ENCODE measurements at places on chromosomes 2 and 18.

DNA sequence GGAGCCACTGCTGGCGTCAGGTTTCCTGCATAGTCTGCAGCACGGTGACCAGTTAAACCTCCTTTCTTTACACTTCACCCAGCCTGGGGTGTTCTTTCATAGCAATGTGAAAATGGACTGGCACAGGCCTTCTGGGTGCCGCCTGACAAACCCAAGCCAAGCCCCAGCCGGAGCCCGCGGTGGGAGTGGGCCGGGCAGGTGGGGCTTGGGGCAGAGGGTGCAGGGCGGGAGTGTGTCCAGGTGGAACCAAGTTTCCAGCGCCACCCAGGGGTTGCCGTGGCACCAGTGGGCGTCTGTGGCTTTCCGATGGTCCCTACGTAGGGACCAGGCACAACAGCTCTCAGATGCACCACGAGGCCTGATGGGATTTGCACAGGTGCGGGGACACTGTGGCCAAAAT is 75.8 kb downstream of the RTP5 start:
- no peak for DNase-seq

DNA sequence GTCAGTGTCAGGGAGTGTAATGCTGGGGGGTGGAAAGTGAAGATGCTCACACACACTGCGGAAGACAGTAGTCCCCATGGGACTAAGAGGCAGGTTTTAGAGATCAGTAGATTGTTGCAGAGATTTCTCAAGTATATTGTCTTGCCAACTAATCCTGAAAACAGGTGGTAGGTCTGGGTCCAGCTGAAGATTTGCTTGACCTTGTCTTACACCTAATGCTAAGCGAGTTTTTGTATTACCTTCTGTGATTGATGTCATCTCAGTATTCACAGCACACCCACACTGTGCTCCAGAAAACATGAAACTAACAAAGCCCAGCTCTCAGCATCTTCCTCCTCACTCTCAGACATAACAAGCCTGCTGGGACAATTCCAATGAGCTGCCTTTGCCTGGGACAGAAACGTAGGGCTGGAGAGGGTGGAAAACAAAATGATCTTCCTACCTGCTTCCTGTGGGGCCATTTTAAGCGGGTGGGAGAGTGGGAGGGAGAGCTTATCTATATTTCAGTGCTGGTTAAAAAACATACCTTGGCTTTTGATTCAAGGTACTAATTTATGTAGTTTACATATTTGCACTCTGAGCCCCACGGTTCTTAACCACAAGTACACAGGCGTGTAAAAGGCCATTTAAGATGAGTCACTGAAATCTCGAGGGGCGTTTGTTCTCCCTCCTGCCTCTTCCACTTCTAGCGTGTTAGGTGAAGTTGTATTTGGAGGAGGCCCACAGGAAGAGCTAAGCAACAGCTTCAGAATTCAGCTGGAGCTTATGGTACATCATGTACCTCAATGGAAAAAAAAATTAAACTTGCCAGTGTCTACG is 23.1 kb upstream of the RBMS1 start:
- no peak for DNase-seq

GRCh38 chr18:29928081-29928480 is 1114.5 kb downstream of the DSC3 start:
- DNase-seq, result no peak

DNA sequence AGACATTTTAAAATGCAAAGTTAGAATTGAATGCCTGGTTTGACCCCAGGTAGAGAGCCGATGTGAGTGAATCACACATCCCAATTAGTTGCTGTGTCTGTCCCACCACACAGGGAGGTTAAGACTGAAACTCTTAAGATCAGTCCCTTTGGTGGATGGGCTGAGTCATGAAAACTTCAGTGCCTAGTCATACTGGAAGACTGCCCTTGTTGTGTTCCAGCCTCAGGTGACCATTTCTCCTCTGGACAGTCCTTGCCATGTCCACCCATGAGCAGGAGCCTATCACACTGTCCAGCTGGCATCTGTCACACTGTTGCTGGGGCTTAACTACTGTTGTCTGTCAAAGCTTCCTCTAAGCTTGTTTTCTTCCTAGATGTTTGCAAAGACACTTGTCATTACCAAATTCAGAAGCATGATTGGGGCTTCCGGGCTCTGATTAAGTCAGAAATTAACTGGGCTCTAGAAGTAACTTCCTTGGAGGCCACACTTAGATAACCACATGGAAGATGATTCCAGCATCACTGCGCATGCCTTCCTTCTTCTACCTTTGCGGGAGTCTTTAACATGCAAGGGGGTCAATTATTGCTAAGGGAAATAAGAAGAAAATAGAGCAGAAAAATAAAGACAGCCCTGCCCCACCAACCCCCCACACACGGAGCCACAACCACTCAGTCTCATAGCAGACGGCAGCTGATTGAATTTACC is 21.3 kb downstream of the CYRIA start:
- no peak for DNase-seq

GRCh38 chr2:32824070-32824809 is 122.5 kb upstream of the LTBP1 start:
- DNase-seq, result no peak

GRCh38 chr18:2998644-2999043 is 14.3 kb downstream of the LPIN2 start:
- DNase-seq, result no peak

DNA sequence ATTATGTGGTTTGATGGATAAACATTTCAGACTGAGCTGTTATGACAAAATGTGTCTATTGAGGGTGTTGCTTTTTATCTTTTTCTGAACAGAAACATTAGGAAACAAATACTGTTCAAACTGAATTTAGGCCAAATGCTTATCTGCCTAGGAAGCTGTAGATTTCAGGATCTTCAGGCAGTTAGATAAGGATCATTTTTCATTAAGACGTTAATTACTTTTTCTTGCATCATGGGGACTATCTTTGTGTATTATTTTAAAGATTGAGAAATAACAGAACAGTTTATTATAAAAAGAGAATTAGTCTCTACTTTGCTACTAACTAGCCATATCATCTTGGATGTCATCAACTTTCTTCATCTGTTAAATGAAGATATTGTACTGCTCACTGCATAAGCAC is 107.5 kb downstream of the TTC27 start:
- no peak for DNase-seq

DNA sequence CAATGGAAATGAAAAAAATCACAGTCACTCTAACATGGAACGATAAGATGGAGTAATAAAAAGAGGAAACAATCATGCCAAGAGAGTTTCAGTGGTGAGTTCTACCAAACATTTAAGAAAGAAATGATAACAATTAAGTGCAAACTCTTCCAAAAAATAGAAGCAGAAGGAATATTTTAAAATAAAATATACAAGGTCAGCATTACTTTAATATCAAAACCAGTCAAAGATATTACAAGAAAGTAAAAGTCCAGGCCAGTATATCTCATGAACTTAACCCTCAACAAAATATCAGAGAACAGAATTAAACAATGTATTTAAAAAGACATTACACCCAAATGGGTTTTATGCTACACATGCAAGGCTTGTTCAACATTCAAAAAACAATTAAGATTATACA is 829.4 kb downstream of the TRIB2 start:
- no peak for DNase-seq

- no peak for DNase-seq
These were observed 2.6 kb downstream of the USP14 start for GRCh38 chr18:160831-161570.

- no peak for DNase-seq
These were observed 295.4 kb downstream of the CYP26B1 start for GRCh38 chr2:71852141-71852711.

DNA sequence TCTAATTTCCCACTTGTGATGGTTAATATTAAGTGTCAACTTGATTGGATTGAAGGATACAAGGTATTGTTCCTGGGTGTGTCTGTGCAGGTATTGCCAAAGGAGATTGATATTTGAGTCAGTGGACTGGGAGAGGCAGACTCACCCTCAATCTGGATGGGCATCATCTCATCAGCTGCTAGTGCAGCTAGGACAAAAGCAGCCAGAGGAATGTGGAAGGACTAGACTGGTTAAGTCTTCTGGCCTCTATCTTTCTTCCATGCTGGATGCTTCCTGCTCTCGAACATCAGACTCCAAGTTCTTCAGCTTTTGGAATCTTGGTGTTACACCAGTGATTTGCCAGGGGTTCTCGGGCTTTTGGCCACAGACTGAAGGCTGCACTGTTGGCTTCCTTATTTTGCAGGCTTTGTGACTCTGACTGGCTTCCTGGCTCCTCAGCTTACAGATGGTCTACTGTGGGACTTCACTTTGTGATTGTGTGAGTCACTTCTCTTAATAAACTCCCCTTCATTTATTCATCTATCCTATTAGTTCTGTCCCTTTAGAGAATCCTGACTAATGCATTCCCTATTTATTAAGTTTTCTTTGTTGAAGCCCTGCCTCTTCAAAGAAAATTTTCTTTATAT is 1087.5 kb upstream of the NXPH2 start:
- DNase-seq, result no peak

DNA sequence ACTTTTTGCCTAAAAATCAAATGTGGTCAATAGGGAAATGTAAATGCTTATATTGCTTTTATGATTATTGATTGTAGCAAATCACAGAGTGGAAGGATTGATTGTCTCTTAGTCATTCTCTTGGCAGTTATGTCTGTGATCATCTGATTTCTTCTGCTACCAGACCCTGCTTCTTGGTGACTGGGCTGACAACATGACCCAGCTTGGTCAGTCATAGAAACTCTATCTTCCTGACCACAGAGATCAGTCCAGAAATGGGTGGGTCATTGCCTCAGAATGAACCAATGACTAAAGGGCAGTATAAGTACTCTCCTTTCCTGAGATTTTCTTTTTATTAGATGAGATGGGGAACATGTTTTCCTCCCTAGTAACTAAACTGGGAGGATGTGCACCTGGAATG is 87.6 kb downstream of the MAIP1 start:
- DNase-seq, result no peak

- no peak for DNase-seq
These were observed 76.9 kb downstream of the MC4R start for GRCh38 chr18:60295674-60296073.

DNA sequence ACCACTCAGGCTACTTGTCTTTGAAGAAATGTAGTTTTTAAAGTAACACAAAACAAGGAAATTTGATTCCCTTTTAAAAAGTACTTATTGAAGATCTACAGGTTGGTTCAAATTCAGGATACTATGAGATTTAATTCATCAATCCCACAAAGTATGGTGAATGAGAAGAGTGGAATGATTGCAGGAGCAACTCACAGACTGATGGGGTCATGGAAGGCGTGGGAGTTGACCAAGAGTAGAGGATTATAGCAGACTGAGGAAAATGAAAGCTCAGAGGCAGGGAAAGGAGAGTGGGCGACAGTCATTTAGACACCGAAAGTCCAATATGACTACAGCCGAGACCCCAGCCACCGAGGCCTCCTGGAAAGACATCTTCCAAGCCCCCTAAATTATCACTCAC is 12.5 kb upstream of the DAPL1 start:
- no peak for DNase-seq

- DNase-seq, result no peak
These were observed 15.8 kb downstream of the INO80C start for GRCh38 chr18:35481960-35482366.

GRCh38 chr2:101754618-101755017 is 57.1 kb downstream of the MAP4K4 start:
- DNase-seq, result no peak

DNA sequence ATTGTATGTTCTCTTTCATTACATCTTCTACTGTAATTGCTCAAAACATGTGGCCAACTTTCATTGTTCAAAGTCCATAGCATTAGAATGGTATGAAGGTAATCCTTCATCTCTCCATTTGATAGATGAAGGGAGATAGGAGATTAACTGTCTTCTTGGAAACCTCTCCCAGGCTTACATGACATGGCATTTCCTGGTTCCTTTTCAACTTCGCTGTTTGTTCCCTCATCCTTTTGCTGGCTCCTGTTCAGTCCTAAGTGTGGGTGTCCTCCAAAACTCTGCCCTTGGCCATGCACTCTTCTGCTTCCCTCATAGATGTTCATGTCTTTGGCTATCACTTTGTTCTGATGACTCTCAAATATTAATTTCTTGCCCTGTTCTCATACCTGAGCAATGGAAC is 13.8 kb downstream of the NEB start:
- no peak for DNase-seq

DNA sequence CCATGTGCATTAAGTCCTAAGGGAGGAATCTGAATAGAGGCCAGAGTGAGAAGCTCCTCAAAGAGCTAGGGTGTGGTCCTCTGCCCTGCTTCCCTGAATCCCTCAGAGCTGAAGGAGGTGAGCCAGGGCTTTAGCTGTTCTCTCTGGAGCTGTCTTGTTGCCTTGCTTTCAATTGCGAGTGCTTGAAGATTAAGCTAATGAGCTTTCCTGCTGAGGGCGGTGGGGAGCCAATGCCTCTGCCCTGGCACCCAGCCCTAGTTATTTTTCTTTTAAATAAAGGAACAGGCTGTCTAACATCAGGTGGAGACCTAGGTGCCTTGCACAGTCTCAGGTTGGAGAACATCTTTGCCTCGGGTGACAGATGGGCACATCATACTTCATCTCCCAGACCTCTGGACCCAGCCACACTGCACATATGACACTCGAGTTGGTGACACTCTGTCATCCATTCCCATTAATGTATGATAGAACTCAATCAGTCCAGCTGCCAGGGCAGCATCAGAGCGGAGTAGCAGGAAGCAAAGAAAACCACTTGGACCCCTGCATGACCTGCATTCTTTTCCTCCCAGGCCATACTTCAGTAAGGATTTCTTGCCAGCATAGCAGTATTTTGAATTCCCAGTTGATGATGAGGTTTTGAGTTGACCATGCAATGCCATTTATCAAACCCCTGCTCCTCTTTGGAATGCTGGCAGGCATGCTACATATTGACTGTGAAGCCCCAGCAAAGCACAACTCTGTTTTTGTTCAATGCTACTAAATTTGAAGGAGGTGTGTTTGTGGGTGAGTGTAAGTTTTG is 292.7 kb downstream of the RNF144A start:
- no peak for DNase-seq

GRCh38 chr2:144215701-144216675 is 303.9 kb downstream of the ZEB2 start:
- DNase-seq, result no peak

- DNase-seq, result no peak
These were observed 71.9 kb downstream of the ALPK2 start for GRCh38 chr18:58557008-58557435.

DNA sequence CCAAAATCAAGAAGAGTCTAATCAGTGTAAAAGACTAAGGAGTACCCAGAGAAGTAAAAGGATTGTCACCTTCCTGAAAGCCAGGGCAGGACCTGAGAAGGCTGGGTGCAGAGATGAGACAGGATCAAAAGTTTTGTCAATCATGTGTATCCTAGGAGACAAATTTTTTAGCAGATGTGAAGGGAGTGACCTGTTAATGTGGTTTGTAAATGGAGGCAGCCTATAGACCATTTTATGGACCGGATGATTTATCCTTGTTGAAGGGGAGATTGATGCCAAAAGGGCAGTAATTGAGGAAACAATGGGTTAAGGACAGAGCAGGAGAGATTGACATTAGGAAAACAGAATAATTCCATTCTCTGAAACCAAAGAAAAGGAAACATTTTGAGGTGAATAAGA is 813 bp downstream of the NDC80 start:
- no peak for DNase-seq

- no peak for DNase-seq
These were observed 103.8 kb downstream of the TMEFF2 start for GRCh38 chr2:192090911-192091310.

- peak; percentile 80 for DNase-seq
These were observed 17.3 kb upstream of the NEUROD1 start for GRCh38 chr2:181697571-181697970.
